ENCODE measurements at places on chromosomes 7 and 10. TPM values are rescaled to one million over a fixed set of nuclear protein-coding genes. Genes with fewer than 3 reads are reported as not detected.

SPDYE16 gene
- not detected for total RNA-seq

DNA sequence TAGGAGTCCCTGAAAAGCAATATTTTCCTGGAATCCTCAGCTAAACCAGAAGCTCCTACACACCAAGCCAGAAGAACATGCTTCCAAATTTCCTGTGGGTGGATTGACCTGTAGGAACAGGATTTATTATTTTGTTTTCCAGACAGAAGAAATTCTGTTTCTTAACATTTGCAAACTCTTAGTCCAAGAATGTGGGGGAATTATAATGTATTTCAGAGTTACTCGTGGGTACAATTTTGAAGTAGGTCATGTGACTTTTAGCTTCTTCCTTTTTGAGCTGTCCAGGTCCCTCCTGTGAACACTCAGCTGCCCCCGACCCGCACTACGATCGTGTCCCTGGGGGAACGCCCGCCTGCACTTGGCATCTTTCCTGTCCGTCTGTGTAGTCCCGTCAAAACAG lies 27.7 kb upstream of the VIPR2 start:
- DNase-seq, result no peak

GRCh38 chr7:108146070-108146842 lies 16.1 kb upstream of the LAMB4 start:
- DNase-seq, result no peak

- DNase-seq, result no peak
These were observed 302.1 kb downstream of the ADK start for GRCh38 chr10:74453169-74453568.

DNA sequence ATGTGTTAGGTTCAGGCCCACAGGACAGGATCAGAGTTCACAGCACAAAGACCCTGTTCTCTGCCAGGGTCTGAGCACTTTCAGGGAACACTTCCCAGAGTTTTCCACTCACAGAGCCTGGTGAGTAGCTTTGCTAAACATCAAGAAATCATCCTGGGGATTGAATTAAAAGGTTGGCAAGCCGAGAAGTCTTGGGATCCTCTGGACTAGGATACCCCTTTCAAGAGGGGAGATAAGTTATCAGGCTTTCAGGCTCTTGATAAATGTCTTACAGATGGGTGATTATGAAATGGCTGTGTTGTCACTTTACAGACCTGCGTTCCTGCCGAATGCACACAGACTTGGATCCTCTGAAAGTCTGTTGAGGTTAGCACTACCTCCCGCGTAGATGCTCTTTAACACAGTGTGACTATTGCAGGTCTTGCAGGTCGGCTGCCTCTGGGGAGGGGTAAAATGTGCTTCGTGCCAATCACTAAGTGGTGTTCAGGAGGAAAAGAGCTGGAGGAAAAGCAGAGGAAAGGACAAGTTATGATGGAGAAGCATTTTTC lies 473.5 kb upstream of the AKR1E2 start:
- no peak for DNase-seq

DNA sequence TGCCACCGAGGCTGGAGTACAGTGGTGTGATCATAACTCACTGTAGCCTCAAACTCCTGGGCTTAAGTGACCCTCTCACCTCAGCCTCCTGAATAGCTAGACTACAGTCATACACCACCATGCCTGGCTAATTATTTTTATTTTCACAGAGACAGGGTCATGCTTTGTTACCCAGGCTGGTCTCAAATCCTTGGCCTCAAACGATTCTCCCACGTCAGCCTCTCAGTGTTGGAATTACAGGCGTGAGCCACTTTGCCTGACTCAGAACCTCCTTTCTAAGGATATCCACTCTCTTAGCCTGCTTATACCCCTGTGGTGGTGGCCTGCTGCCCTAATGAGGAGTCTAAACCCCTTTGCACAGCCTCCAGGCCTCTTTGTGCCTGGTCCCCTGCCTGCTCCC lies 4.2 kb upstream of the IGFBP1 start:
- DNase-seq, result no peak

TBXAS1 gene
- total RNA-seq, result 18.4 TPM

TMEM184A gene
- total RNA-seq, result 129 TPM

CPXM2 gene
- total RNA-seq, result 18.9 TPM

GRCh38 chr7:80641548-80641947 lies 3.1 kb downstream of the CD36 start:
- no peak for DNase-seq

DNA sequence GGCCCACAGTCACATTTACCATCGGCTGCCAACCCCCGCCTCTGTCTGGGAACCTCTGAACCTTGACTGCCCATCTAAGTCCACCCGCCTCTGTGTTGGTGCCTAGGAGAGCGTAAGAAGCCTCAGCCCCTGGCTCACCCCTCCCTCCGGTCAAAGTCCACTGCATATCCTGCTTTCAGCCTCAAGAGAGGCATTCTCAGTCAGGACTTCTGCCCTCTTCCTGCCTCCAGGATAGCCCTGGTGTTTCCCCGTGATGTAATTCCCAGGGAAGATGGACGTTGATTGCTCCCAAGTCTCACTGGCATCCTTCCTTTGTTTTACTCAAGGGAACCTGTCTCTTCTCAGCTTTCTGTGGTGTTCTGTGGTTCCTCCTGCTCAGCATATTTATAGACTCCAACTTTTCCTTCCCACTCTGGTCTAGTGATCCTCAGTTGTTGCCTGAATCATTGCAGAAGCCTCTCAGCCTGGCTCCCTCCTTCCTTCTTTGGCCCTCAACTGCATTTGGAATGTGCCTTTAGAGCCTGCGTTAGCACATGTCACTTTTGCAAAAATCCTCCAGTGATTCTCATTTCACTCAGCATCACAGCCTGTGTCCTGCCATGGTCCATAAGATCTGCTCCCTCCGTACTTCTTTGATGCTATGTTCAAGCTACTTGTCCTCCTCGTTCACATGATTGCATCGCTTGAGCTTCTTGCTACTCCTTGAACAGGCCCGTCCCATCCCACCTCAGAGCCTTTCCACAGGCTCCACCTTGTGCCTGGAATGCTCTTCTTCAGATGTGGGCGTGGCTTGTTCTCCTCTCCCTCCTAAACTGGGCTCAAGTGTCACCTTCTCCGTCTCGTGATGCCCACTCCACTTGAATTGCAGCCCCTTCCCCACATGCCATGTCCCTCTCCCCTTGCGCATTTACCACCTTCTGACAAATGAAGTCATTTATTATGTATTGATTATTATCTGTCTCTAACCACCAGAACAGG lies 124.2 kb downstream of the PLPP4 start:
- no peak for DNase-seq

- DNase-seq, result no peak
These were observed 2.1 kb downstream of the ABI1 start for GRCh38 chr10:26858707-26859034.

TMEM130 gene
- total RNA-seq, result 3.7 TPM

GRCh38 chr7:18540396-18540795 lies 44.8 kb downstream of the HDAC9 start:
- no peak for DNase-seq

STX1A gene
- total RNA-seq, result 17.2 TPM

ARHGAP22 gene
- total RNA-seq, result 3.2 TPM

DNA sequence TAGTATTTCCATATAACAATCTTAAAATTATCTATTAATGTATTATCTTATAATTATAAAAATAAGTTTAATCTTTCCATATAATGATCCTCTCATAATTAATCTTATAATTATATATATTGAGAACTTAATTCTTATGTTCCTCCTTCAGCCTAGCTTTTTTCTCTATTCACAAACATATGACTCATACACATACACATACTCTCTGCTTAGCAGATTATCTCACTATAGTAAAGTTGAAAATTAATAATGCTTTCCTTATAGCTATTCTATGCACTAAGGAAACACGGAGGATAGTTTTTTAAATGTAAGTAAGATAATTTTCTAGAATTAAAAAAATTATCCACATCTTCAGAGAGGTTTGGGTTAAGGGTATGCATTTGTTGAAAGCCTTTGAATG lies 47.7 kb upstream of the ITGB8 start:
- no peak for DNase-seq

DNA sequence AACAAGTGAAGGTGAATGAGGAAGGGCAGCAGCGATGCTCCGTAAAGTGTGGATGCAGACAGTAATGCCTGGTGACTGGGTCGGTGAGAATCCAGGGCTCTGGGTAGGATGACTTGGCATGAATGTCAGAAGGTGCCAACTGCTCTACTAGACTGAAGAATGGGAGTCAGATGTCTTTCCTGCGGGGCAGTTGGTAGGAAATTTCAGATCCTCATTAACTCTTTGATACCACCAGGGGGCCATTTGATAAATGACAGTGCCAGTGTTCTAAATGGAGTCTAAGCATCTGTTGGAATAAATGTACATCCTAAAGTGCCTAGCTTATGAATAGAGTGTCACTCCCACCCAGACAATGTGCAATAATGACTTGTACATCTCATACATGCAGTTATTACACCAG lies 462.0 kb downstream of the GRM8 start:
- no peak for DNase-seq

GRCh38 chr10:71309919-71310318 lies 9.1 kb upstream of the SLC29A3 start:
- no peak for DNase-seq

DNA sequence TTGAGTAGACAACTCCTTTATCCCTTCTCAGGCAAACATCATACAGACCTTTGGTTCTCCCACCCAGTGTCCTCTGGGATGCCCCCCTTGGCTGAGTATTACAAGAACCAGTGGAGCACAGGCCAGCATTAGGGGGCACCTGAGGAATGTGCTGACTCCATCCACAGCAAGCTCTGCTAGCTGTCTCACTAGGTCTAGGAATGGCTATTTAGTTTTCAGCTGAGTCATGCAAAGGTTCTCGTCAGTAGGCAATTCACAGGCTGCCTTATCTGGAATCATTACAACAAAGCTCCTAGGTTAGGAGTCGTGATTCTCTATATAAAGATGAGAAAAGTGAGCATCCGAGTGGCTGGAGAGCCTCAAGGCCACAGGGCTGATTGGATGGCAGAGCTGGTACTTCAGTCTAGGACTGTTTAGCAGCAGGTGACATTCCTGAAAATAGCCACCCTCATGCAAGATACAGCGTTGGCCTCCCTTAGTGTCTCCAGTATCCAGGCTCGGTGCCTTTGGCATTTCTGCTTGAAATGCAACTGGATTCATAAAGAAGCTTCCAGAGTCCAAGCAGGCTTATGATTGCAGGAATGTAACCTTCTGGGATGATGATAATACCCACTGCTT lies 75.8 kb downstream of the CDCA7L start:
- no peak for DNase-seq

GRCh38 chr10:100886521-100886920 lies 26.2 kb upstream of the SLF2 start:
- no peak for DNase-seq

DNA sequence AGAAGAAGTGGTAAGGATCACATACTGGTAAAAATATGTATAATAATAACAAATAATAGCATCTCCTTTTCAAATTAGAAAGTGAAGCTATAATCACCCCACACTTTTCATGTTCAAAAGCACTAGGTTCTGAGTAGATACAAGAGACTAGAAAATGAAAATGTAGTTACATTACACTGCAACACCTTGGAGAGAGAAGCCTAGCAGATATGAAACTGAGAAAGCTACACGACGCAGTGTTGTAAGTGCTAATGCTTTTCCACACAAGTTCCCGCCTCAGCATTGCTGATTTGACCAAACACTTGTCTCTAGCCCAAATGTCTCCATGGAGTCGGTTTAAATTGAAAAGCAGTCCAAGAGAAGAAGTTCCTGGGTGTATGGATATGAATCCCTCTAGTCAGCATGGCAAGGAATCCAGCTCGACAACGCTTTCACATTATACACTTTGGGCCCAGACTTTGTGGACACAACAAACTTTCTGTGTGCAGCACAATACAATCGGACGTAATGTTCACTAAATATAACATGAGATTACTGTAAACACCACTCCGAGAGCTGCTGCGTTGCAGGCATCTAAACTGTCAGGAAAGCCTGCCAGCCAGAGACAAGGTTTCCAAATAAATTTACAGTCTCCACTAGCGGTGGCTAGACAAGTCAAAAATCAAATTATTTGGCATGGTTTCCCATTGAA lies 1.7 kb downstream of the PDE1C start:
- no peak for DNase-seq

- DNase-seq, result no peak
These were observed 128.9 kb downstream of the MTPAP start for GRCh38 chr10:30219971-30220751.

DNA sequence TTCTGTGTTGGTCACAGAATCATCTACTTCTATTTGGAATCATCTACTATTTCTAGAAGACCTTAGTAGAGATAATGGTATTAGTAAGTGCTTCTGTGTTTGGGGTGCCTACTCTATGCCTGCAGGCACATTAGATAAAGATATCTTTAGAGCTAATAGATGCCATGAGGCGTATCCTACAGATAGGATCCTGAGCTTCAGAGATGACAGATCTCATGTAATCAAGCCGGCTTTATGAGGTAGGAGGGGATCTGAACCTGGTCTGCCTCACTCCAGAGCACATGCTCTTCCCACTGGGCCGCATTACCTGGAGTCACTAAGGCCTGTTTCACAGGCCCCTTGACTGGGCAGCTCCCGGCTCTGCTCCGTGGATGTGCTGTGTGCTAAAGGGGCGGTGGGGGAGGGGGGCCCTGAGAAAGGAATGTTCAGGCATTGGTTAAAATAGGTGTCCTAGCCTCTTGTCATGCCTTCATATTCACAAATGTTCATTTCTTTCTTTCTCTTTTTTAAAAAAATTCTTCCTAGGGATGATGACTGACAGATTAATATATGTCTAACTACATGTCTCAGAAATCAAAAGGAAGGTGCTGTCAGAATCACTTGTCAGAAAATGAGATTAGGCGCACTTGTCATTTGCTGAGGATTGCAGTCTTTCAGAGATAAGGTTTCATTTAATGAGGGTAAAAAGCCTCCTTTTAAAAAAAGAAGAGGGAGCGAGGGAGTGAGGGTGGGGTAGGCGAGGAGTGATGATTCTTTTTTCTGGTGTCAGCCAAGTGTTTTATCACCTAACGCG lies 458.0 kb upstream of the GALNT17 start:
- DNase-seq, result no peak

GRCh38 chr10:106992055-106992454 lies 172.5 kb downstream of the SORCS1 start:
- DNase-seq, result no peak

- no peak for DNase-seq
These were observed at the start of gene AKAP9 for GRCh38 chr7:91940572-91941341. Gene AKAP9, plus strand, starts transcription at chr7:91940862. Its CDS starts 238 bp downstream, at chr7:91941100.

DNA sequence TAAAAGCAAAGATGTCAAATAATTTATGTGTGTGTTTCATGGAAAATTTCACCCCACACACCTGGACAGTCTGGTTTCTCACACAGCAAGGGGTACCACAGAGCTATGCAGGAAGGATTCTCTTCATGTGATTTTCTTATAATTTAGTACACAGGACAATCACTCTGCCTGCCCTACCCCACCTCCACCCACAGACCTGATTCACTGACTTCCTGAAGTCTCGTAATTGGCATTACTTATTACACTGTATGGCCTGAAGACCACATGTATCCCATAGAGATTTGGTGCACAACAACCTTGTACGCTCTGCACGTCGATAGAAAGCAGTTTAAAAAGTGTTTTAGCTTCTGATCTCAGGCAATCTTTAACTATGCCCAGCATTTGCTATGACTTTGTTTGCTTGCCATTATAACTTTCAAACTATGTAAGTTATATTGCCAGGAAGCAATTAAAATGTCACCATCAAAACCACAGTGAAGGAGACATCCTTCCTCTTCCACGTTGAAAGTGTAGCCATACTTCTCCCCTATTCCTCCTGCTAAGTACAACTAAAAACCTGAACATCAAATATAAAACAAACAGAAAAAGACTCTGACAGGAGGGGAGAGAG lies 279.4 kb upstream of the IMMP2L start:
- DNase-seq, result no peak
